Activated CD4-positive, alpha-beta T cell treated with anti-CD3 and anti-CD28 coated beads for 24 hours (primary cell): ENCODE measurements at places on chromosomes 5 and 9.

GRCh38 chr5:114544561-114544960 lies 182.7 kb downstream of the KCNN2 start:
- no peak for DNase-seq

DNA sequence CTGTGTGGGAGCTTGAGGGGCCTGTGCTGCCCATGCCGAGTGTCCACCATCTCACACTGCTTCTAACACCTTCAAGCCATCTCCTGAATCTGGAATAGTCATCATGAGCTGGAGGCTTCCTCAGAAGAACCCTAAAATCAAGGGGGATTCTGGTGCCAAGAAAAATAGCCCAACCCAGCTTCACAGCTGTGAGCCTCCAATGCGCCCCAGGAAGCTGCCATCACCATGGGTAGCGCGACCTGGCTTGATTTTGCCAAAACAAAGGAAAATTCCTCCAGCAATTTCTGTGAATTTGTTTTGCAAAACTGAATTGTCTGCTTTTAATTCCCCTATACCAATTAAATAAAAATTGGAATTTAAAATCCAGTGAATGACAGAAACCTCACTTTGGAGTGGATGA lies 6.2 kb upstream of the TIFAB start:
- no peak for DNase-seq

DNA sequence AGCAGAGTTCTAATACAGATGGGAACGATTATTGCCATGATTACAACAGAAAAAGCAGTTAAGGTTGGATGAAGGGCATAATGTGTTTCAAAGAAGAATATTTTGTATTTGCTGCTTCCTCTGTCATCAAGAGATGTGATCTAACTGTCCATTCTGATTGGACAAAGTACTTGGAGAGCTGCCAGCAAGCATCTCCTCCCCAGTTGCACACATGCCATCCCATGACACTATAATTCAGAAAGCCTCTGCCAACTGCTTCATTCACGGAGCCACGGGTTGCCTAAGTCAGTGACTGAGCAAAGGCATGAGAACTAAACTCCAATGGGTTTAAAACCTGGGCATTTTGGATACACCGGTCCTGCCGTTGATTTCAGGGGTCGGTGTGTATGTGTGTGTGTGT lies 253.8 kb downstream of the CRB2 start:
- no peak for DNase-seq

DNA sequence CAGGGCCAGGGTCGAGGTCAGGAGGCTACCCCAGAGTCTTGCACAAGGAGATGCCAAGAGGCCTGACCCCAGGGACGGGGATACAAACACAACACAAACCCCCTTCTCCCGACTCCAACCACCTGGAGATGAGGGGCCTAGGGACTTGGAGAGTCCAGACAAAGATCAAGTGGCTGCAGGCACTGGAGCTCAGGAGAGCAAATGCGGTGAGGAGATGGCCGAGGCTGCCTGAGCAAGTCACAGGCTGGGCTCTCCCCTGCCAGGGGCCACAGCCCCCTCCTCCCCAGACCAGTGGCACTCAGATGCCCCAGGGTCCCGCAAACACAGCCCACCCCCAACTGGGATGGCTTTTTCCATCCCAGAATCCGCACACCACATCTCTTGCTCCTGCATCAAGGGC lies 15.8 kb downstream of the SH3GLB2 start:
- no peak for DNase-seq

DNA sequence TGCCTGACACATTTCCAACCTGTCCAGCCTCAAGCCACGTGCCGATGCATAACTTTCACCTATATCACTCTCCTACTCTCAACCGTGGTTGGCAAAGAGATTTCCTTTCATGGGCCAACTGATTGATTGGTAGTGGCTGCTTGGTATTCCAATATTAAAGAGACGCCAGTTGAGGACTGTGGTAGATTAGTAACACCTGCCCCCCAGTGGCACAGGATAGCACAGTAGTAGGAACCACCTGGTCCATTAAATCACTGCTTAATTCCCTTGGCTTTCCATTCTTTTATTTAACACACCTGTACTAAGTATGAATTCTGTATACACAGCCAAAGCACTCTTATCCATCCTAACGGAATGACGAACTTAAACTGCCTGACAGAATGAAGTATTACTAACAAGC lies 19.1 kb upstream of the FOXB2 start:
- DNase-seq: no peak

DNA sequence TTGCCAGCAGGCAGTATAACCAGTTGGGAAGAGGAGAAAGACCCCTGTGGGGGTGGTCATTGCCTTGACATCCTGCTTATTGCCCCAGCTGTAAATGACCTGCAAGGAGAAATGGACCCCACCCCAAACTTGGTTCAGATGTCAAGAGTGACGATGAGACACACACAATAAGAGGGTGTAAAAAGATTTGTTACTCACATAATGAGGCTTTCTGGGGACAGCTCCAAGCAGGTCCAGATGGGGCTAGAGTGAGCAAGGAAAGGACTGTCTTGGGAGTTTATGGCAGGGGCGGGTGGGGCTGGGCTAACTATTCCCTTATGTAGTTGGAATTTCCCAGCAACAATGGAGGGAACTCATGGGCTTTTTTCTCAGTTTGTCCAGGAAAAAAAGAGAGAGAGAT lies 24.1 kb downstream of the ZNF484 start:
- no peak for DNase-seq

DNA sequence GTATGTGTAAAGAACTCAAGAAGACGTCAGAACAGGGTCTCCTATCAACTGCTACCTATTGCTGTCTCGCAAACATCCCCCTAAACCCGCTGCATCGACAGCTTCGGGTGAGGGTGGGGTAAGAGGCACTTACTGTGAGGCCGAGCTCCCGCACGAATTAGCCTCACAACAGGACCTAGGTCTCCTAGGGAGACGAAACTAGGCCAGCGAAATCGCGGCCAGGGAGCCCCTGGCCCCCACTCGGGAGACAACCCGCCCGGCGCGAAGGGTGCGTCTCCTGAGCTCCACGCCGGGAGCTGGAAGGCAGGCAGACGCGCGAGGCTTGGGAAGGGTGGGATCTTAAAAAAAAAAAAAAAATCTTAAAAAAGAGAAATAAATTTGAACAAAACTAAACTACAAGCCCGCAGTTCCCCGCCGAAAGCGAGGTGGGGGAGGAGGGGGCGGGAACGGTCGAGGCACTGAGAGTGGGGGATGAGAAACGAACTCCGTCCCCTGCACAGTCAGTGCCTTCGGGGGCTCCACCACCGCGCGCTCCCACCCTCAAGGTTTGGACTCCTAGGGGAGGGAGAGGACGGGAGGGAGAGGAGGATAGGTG lies 33.0 kb upstream of the NFIB start:
- DNase-seq: no peak

DNA sequence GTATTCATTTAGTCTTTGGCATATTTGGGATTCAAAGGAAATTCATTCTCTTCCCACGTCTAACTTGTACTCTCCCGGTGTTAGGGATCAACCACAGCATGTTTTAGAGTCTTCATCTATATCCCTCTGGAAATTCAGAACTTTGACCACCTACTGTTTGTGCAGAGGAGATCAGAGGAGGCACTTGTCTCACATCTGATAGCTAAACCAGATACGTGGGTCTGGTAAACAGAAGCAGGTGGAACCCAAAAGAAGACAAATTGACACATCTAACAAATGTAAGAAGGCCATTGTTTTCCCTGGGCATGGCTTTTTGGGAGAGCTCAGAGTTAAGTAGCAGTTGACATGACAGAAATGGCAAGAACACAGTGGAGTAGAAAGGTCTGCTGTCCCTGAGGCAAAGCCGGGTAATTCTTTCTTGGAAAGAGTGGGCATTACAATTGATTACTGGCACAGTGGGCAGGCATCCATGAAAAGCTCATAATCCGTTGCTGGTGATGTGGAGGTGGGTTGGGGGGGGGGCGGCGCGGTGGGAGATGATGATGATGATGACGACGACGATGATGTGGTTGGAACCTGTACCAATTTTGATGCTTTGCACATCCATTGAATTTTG lies 27.5 kb downstream of the PIP5K1B start:
- no peak for DNase-seq
